ENCODE measurements at places on chromosomes 5 and 9.

DNA sequence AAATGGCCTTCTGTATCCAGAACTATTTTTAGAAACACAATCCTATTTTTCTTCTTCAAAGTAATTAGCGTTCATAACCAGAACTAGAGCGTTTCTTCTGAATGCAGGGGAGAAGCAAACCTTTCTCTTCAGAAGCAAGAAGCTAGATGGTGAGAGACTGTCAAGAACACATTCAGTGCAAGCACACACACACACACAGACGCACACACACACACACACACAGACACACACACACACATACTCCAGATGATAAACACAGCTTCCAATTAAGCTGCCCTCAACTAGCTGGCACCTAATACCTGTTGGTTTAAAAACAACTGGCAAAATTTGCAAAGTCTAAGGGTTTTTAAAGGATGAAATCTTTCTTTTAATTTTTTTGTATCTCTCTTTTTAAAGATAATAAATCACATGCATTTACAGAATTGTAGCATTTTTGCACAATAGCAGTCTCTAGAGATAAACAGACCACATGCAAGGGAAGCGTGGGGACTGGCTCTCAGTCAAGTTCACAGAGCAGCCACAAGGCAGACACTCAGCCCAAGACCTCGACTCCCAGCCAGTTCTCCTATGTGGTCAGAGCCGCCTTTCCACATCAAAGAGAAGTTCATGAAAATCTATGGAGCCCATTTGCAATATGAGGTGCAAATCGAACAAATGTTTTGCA lies 138.5 kb downstream of the TTLL11 start:
- no peak for DNase-seq

GRCh38 chr9:134179918-134180785 lies 15.8 kb upstream of the RNU6ATAC start:
- DNase-seq, result no peak

GRCh38 chr5:145104106-145104505 lies 731.0 kb downstream of the PRELID2 start:
- no peak for DNase-seq

DNA sequence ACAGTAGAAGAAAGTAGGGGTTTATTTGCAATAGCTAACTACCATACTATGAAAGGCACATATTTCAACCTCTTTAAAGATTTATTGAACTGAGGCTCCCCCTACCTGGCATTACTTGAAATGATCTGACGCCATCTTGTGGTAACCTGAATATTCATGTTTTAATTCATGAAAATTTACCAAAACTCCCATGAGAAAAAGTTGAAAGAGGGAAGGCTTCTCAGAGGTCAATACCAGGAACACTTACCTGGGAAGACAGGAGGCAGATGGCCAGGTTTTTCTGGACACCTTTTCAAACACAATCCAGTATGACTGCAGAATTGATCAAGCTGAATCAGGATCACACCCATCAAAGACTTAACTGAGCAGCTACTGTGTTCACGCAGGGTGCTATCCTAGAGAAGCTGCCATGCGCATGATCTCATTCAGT lies 9.4 kb downstream of the PRELID2 start:
- DNase-seq, result no peak

DNA sequence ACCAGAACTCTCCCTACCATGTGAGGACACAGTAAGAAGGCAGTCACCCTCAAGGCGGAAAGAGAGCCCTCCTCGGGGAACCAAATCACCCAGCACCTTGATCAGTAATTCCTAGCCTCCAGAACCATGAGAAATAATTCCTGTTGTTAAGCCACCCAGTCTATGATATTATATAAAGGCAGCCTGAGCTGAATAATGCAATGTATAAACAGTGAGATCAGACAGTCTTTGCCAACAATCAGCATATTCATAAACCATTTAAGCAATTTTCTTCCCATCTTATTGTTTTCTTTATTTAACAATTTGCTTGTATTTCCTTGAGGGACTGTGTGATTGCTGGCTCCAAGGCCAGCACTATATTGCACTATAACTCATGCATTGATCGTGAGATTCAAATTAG lies 144.4 kb upstream of the DAPK1 start:
- DNase-seq, result no peak

- no peak for DNase-seq
Observed at GRCh38 chr5:91020065-91020800, 362.9 kb downstream of the ARRDC3 start.

GRCh38 chr9:99680191-99680590 lies 141.5 kb upstream of the NR4A3 start:
- no peak for DNase-seq

GRCh38 chr9:116656501-116656971 lies 30.6 kb upstream of the TRIM32 start:
- DNase-seq, result no peak

GRCh38 chr9:70049672-70050271 lies 6.1 kb downstream of the MAMDC2 start:
- no peak for DNase-seq

GRCh38 chr5:122880170-122880689 lies 34.8 kb downstream of the SNX24 start:
- no peak for DNase-seq

DNA sequence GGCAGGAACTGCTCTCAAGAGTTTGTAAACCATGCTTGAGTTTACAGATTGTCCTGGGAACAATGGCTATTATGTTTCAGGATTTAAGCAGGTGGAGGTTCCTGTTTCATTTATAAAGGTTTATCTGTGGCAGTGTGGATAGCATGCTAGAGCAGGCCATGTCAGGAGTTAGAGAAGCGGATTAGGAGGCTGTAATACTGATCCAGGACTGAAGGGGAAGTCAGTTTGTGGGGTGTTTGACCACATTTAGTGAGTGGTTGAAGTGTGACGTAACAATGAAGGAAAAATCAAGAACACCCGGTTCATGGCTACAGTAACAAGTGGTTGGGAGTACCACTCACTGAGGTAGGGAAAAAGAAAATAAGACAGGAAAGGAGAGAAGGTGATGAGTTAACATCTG lies 299.0 kb downstream of the TLR4 start:
- no peak for DNase-seq

- no peak for DNase-seq
Observed at GRCh38 chr5:173633304-173633703, 16.9 kb upstream of the BOD1 start.

GRCh38 chr9:137136261-137136880 lies 2.6 kb upstream of the GRIN1 start:
- no peak for DNase-seq

DNA sequence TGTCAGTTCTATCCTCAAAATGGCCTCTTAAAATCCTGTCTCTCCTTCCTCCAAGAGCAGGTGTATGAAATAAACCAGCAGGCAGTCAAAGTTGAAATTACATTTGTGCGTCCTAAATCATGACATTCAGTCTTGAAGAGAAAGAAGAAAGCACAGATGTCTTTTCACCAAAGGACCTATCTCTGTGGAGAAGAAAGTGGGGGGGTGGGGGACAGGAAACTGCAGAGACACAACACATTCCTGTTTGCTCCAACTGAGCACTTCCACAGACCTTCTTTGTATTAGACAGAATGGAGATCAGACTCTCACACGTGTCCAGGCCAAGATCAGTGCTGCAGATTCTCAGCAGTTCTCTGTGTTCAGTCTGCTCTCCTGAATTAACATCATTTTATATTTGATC lies 471.9 kb upstream of the RGMB start:
- no peak for DNase-seq

- no peak for DNase-seq
Observed at GRCh38 chr5:18563853-18564252, 929.6 kb downstream of the TAF11L14 start.

DNA sequence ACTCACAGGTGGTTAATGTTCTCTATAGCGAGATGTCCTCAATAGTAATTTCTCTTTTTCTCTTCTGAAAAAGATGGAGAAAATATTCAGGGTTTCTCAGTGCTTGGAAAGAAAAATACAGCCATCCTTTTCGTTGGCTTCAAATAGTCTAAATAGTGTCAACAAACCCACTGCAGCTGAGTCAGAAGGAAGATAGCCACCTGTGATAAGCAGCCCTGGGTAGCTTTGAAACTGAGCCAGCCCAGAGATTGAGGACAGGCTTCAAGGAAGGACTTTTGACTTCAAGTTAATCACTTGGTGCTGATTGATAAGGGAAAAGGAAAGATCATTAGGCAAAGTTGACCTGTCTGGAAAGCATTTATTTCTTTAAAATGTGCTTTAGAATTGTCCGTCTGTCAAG lies 78.7 kb upstream of the TYRP1 start:
- DNase-seq, result no peak

DNA sequence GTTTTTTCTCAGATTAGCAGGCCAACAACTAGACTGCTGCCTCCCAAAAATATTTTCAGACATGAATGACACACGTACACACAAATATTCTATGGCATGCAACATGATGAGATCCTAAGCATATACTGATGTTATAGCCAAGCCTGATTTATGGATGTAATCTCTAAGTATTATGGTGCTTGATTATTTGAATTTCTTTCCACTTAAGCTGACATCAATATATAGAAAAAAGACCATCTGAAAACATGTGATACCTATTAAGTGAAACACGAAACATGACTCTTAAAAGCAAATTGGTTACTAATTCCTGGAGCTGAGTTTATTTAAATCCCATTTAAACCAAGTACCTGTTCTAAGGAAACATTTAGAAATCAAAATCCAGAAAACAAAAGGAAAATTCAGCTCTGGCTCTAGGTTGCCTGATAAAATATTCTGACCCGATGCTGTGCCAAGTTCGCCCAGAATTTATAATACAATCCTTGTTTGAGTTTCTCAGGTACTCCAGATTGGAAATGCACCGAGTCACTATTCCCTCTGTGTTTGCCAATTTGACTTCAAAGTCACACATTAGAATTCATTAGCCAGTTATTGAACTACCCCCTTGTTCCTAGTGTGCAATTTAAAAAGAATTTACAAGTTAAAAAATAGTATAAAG lies 548.6 kb downstream of the CSNK1G3 start:
- no peak for DNase-seq
